ENCODE measurements at places on chromosomes 16 and 17.

- no peak for DNase-seq
Observed at GRCh38 chr17:37605813-37606505, 3.3 kb downstream of the SYNRG start.

- no peak for DNase-seq
Observed at GRCh38 chr17:37725021-37725595, 19.8 kb downstream of the HNF1B start.

- DNase-seq = no peak
Observed at GRCh38 chr17:74883241-74883745, 10.1 kb downstream of the FADS6 start.

DNA sequence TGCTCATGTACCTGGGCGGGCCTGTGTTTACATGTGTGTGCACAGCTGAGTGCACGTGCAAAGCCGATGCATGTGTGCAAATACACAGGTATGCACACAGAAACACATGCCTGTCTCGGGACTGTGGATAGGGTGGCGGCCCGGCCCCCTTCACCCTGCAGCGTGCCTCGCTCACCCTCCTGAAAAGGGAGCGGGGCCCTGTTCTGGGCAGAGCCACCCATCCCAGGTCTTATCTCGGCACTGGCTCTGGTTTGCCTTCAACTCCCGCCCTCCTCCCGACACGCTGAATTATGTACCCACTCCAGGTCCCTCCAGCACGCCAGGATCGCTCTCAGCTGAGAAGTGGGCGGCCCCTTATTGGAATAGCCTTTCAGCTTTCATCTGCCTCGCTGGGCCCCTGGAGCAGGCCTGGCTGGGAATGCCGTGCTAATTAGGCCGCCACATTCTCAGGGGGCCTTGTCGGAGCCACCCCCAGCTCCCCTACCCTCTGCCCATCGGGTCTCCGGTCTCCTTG lies 77.8 kb downstream of the RTN4RL1 start:
- no peak for DNase-seq

DNA sequence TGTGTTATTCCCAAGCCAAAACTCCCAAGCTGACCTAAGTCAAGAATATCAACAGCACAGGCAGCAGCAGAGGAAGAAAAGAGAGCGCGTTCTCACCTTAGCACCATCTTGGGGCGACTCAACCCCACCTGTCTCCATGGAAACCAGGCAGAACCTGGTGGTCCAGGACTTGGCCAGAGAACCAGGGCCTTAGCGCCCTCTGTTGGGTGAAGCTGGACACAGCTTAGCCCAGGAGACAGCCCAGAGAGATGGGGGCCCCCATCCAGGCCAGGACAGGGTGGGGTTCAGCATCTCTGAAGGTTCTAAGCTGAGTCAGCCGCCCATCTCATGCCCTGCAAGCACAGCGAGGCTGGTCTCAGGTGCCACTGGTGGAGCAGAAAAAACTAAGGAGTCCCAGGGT lies 60.1 kb upstream of the TMEM132E start:
- DNase-seq = peak; percentile 26

DNA sequence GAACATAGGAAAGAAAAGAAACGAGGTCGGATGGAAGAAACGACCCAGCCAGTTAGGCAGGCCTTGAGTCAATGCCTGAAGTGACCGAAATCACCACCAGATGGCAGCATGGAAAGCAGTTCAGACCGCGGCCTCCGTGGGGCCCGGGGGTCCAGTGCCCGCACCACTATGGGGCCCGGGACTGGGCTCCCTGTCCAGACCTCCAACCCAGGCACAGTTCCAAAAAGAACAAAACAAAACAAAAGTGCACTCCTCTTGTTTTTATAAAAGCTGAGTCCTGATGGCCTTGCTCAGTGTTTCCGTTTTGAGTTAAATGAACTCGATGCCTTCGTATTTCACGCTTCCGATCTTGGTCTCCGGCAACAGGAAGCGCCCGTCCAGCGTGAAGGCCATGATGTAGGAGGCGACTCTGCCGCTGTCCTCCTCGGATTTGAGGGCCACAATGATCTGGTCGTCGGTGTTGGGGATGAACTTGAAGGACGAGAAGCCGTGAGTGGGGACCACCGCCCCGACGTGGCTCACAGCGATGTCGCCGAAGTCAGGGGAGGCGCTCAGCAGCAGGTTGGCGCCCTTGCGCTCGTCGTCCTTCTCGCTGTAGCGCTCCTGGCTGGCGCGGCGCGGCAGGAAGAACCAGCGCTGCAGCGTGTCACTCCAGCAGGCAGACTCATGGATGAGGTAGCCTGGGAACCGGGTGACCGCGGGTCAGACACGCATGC lies 13.7 kb upstream of the LGALS3BP start:
- peak; percentile 72 for DNase-seq

- no peak for DNase-seq
Observed at GRCh38 chr17:81433656-81434055, 38.4 kb downstream of the BAHCC1 start.

DNA sequence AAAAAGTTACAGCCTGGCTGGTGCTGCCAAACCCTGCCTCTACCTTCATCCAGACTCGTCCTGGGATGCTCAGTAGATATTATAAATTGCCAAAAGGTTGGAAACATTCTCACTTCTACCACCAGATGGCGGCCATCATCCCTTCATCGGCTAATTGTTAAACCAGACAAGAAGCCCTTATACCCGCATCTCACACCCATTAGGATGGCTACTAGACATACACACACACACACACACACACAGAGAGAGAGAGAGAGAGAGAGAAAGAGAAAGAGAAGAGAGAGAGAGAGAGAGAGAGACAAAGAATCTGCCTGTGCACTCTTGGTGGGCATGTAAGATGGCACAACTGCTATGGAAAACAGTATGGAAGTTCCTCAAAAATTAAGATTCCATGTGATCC lies 15.0 kb upstream of the SCIMP start:
- DNase-seq = peak; percentile 61

DNA sequence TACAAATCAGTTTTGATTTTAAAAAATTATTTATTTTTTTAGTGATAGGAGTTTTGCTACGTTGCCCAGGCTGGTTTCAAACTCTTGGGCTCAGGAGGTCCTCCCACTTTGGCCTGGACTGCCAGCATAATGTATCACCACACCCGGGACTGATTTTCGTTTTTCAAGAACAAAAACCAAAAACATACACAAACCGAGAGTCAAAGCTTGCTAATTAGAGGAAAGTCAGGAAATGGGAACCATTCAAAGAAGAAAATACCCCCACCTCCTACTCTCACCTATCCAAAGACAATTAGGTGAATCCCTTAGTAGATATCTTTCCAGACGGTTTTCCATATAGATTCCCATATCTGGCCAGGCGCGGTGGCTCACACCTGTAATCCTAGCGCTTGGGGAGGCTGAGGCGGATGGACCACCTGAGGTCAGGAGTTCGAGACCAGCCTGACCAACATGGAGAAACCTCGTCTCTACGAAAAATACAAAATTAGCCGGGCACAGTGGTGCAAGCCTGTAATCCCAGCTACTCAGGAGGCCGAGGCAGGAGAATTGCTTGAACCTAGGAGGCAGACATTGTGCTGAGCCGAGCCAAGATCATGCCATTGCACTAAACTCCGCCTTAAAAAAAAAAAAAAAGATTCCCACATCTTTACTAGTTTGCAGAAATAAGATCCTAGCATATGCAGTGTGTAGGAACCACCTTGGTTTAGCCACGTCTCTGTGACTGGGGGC lies 883 bp upstream of the SPN start:
- no peak for DNase-seq

- DNase-seq = no peak
Observed at GRCh38 chr17:19320876-19321275, 41.6 kb downstream of the B9D1 start.

- DNase-seq = no peak
Observed at GRCh38 chr16:50552476-50553101, 4.4 kb downstream of the NKD1 start.

DNA sequence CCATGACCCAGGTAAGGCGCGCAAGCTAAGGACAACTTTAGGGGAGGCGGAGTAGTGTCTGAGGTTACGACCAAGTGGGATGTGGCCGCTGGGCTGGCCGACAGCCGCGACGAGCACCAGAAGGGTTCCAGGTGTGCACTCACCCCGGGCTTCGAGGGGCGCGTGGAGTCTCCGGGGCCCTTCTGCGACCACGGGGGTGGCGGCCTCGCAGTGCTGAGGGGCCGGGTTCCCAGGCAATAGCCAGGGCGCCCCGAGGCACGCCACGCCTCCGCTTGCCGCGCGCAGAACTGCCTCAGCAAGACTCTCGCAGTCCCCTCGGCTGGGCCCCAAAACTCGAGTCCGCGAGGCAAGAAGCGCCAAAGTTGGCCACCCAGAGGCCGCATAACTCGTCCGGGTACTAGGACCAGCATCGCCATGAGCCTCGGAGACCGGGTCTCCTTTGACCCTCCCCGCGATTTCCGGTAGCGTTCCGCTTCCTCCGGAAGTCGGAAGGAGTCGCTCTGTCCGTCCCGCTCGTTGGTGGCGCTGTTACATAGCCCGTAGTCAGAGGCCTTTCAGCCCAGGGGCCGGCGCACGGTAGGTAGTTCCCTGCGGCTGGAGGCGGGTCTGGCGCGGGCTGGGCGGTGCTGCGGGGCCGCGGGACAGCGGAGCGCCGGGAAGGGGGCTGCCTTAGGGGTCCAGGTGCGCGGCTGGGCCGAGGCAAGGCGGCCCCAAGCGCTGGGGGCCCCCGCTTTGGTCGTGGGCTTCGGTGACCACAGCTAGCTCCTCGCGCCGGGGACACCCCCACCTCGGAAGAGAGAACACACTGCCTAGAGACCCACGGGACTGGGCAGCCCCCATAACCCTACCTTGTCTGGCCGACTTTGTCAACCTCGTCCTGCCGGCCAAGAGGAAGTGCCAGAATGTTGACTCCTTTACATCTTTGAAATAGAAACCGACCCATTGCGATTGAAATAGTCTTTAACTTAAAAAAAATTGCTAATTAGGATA lies at the start of the genes ADPRM and SCO1:
ADPRM (plus strand) TSS at position 503 of the 990 bp plus-strand sequence. CDS start 7,333 bp downstream, outside the sequence.
SCO1 (minus strand) TSS at position 442 of the 990 bp plus-strand sequence; CDS start at position 416, 26 bp downstream.
- DNase-seq = peak; percentile 91

DNA sequence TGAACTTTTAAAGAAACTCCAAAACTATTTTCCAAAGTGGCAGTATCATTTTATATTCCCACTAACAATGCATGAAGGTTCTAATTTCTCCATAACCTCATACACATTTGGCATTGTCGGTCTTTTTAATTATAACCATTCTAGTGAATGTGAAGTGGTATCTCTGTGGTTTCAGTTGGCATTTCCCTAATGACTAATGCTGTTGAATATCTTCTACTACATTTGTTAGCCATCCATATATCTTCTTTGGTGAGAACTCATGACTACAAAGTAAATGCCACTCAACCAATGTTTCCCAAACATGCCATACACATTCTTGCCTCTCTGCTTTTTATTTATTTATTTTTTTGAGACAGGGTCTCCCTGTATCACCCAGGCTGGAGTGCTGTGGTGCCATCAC lies 31.7 kb upstream of the TAOK1 start:
- DNase-seq = no peak

DNA sequence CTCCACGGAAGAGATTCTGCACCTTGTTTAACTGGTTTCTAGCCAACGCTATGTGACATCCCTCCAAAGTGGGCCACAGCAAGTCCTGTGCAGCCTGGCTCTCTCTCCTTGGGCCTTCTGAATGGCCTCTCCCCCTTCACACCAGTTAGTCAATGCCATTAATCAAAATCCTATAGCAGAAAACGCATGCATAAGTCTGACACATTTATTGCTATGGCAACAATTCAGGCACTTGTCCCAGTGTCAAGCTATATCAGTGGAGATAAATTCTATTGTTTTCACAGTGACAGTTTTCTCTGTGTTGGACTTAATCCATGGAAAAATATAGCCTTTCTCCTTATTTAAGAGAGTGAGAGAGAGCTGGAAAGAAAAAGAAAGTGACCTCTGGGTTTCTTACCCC lies 87.2 kb upstream of the TOX3 start:
- no peak for DNase-seq

DNA sequence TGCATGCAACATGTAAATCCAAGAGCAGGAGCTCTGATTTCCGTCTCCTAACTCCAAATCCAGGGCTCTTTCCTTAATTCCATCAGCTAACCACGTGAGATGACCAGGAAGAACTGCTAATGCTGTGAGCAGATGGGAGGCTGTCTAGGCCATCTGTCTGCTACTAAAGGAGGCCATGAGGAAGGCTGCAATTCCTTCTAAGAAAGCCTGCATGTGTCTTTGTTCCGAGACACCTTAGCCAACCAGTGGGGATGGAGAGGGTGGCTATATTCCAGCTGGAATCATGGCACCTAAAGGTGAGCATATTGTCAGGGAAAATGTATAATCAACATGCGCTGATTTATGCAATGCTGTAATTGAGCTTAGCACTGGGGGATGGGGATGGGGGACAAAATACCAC lies 267.2 kb upstream of the CDH5 start:
- DNase-seq = no peak

DNA sequence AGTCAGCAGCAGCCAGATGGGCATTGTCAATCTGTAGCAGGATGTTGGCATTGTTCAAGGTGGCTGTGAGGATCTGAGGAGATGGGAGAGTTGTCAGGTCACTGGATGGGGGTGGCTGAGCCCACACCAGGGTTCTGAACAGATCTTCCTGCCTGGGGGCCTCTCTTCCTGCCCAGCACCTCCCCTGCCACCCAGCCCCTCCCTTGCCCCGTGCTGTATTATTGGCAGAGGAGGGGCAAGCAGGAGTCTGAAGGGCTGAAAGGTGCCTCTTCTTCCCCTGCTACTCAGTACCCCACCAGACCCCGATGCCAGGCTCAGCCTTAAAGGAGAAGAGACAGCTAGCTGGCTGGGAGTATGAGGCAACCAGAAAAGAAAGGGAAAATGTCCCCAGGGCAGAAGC lies 93.0 kb downstream of the GOSR1 start:
- DNase-seq = no peak

DNA sequence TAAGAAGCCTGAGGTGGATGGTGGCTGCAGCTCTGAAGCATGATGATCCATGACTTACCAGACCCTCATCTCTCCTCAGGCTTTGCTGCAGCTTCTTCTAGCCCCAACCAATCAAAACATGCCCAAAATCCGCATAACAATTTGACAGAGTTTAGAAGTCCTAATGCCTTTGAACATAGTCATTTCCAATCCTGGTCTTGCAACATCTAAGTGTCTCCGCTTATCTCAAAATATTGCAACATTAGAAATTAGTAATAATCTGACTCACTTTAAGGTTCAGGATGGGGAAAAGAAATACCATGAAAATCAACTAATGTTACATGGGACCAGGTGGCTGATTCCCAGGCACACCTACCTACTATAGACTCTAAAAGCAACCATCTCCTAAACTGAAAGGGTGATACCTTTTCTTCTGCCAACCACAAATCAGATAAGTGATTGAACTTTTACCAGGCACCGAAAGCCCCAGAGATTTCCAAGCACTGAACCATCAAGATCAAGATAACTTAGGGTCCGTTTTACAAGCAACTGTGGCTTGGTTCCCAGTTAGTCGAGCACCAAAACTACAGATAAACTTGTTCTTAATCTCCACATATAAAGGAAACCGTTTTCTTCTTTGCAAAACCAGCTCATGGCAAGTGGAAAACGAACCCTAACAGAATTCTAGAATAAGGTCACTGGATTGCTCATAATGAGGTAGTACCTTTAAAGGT lies 14.0 kb downstream of the ERN1 start:
- no peak for DNase-seq

GRCh38 chr17:45357364-45357997 lies 40.7 kb upstream of the MAP3K14 start:
- no peak for DNase-seq

GRCh38 chr17:64073771-64074703 lies 53.6 kb upstream of the ICAM2 start:
- no peak for DNase-seq

All from stimulated activated CD4-positive, alpha-beta T cell treated with anti-CD3 and anti-CD28 coated beads, Interleukin-2, amount 100 ng/mL, for 24 hours (primary cell).